ENCODE measurements at places on chromosomes 2 and 18.

GRCh38 chr18:38318416-38318815 is 752.8 kb upstream of the CELF4 start:
- DNase-seq: no peak

- DNase-seq: no peak
Measured at GRCh38 chr2:60412027-60412426, 141.4 kb downstream of the BCL11A start.

- no peak for DNase-seq
Measured at GRCh38 chr2:165536851-165537499, 67.5 kb downstream of the CSRNP3 start.

- DNase-seq: no peak
Measured at GRCh38 chr2:9330612-9331270, 92.6 kb downstream of the ITGB1BP1 start.

DNA sequence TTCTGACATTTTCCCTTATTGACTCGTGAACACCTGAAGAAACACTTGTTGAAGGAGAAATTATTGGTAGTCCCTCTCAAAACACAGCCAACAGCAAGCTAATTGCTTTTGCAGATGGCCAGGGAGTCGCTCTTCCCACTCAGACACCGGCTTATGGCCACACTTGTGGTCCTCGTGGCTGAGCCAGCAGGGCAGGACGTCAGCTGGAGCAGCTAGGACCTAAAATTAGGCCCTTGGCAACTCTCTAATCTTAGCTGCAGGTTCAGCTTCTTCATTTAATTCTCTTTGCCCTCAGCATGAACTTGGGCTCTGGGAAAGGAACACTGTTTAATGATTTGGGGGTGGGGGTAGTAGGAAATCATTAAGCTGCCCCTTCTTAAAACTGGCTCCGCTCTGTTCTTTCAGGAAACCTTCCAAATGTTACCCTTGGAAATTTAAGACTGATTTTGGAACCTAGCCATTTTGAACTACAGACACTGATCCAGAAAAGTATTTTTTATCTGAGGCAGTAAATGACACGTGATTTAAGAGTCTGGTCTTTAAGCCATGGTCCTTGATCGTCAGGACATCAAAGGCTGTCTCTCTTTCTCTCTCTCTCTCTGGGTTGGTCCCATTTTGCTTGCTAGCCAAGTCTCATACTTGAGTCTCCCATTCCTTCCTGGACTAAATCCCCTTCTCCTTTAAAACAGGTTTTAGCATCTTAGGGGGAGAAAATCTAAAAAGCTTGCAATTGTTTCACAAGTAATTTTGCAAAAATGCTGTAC is 77.5 kb downstream of the CDK15 start:
- DNase-seq: peak; percentile 86

- DNase-seq: no peak
Measured at GRCh38 chr18:22505141-22505591, 87.5 kb upstream of the CTAGE1 start.

DNA sequence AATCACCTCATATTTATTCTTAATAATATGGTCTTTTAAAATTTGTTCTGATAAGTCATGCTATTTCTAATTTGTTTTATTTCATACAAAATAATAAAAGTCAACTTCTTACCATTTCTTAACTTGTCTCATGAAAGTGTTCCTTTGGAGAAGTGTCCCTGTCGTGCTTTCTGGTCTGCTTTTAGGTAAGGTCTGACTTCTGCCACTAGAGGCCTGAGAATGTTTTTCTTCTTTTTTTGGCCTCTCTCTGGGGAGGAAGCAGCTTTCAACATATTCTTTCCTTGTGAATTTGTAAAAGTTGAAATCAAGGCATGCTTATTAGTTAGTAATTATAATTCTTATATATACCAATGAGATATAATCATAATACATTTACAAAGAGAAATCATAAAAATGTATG is 39.4 kb downstream of the MAP2 start:
- DNase-seq: no peak

- no peak for DNase-seq
Measured at GRCh38 chr2:86518481-86518880, 44.8 kb downstream of the CHMP3 start.

DNA sequence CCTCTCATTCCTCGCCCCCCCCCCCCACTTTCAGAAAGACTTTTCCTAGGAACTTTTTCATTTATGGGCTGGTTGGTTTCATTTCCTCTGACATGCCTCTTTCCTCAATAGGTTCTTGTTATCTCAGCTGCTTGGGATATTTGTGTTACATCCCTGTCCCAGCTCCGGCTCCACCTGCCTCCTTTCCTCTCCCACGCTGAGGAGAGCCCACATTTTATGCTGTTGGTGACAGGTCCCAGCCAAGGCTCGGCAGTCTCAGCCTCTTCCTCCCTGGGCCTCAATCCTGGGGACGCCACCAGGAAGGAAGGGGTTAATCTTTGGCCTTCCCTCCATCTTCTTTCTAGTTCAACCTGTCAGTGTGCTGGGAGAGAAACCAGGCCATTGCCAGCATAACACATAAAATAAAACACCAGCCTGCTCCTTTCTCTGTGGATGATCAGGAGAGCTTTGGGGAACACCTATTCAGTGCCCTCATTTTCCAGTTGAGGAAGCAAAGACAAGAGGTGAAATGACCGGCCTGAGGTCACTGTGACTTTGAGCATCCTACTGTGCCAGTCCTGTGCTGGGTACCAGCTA is 216.9 kb upstream of the TNP1 start:
- DNase-seq: no peak

DNA sequence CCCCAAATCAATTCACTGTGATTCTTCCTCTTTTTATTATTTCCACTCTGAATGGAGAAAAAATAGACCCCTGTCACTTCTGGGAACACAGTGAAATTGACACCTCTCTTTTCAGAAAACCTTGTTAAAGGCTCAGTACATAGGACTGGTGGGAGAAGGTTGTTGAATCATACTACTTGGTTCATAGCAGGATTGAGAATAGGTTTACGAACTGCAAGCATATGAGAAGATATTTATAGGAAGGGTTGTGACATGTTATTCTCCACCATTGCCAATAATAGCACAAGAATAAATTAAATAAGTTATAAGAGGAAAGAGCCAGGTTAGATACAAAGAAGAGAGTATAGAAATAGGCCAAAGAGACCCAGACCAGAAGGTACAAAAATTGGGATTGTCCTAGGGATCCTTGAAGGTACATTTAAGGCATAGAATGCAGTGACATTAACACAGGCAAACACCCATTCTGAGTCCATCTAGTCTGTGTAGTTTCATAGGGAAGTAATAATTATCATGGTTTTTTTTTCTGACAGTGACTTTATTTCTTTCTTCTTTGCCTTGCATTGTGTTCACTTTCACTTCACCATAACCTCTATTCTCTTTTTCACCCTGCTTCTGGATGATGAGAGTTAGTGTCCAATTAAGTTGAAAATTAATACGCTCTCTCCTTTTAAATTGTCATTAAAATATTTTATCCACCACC is 21.8 kb upstream of the SERPINE2 start:
- no peak for DNase-seq

DNA sequence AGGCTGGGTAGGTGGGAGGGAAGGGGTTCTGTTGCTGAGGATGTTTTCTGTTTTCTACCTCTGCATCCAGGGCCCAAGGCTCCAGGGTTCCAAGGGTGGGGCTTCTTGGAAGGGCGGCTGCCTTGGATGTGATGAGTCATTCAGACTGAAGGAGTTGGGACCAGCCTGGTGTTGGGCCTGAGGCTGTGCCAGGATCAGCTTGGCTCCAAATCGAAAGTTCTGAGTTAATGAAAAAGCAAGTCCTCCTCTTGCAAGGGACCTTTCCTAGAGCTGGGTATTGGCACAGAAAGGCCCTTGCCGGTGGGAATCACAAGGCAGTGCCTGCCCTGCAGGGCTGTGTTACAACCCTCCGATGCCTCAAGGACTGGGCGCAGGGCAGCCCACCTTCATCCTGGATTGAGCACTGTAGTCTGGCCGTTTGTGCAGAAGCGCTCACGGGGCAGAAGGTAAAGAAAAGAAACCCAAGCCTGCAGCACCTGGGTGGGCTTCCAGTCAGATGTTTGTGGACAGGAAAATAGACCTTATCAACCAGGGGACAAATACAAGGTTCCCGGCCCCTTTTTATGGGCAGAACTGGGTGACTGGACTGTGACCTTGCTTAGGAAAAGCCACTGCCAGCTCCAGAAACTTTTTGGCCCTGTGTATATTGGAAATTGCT is 52.5 kb upstream of the MCFD2 start:
- peak; percentile 65 for DNase-seq

DNA sequence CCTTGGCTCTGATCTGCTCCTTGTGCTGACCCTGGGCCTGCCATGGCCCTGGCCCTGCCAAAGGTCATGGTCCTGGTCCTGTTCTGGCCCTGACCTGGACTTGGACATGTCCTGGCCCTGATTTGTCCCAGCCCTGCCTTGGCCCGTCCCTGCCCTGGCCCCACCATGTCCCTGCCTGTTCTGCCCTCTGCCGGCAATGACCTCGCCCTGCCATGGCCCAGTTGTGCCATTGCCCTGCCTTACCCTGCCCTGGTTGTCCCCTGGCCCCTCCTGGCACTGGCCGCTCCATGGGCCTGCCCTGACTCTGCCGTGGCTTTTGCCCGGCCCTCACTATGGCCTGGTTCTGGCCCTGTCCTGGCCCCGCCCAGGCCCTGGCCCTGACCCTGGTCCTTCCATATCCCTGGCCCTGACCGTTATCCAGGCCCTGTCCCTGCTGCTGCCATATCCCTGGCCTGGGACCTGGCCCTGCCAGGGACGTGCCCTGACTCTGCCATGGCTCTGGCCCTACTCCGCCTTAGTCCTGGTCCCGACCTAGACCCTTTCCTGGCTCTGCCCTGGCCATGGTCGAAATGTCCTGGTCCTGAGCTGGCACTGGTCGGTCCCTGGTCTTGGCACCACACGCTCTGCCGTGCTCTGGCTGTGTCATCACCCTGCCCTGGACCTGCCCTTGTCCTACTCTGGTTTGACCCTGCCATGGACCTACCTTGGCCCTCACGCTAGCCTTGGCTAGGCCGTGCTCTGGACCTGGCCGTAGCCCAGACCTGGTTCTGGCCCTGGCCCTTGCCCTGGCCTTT is 6.8 kb upstream of the ANKRD62 start:
- no peak for DNase-seq

- DNase-seq: no peak
Measured at GRCh38 chr2:218727502-218728165, 17.0 kb downstream of the TTLL4 start.

DNA sequence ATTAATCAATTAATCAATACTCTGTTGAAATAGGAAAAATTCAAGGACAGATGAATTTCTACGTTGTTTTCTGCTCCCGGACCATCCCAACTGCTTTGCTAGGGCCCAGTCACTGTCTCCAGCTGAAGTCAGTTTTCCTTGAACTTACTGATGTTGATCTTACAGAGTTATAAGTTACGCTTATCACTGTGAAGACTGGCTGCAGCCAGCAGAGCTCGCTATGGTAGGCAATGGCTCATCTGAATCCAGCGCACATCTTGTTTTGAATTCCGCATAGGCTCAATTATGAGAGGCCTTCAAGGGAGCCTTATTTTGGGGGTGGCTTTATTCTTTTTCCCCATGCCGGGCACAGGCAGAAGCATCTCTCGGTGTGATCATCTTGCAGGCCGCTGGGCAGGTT is 2.7 kb downstream of the MC2R start:
- no peak for DNase-seq

- no peak for DNase-seq
Measured at GRCh38 chr18:40708726-40709125, 1246.3 kb upstream of the PIK3C3 start.

DNA sequence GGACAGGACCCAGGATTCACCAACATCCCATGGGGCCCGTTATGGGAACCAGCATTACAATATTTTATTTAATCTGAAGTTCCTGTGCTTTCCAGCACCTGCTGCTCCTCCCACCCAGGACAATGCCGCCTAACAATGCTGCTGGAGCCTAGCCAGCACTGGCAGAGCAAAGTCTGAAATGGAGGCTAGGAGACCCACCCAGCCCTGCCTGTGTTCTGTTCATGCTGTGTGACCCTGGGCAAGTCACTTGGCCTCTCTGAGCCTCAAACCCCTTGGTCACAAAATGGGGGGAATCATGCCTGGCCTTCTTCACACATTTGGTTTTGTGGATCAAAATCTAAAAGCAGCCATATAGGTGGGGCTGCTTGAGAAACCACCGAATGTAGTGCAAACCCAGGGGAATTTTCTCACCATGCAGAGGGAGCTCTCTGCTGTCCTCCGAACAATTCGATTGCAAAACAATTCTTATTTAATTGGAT is 38.5 kb upstream of the ODC1 start:
- DNase-seq: no peak

DNA sequence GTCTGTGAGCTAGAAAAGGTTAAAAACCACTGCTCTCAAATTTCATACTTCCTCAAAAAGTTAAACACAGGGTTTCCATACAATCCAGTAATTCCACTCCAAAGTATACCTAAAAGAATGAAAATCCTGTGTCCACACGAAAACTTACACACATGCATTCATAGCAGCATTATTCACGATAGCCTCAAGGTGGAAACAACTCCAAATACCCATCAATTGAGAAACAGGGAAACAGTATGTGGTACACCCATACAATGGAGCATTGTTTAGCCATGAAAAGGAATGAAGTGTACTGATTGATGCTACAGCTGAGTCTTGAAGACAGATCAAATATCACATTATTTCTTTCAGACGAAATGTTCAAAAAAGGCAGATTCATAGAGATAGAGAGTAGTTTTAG is 36.7 kb downstream of the UXS1 start:
- no peak for DNase-seq

- DNase-seq: no peak
Measured at GRCh38 chr18:13973061-13973575, 57.8 kb upstream of the MC2R start.

DNA sequence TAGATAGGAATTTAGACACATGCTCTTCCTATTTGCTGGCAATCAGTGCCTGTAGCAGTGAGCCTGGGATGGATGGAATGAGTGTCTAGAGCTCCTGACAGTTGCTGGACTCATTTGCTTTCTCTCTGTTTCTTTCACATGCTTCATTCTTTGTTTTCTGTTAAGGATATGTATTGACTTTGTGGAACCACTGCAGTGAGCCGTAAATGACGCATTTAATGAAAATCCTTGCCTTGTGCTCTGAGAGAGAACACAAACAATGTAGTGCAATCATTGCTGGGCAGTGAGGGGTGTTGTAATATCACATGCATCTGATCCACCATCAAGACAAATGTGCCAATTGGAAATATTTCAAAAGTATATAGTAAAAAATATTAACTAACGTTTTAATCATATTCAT is 25.2 kb upstream of the CDH20 start:
- no peak for DNase-seq
